IMR-90 (cell line): ENCODE measurements at places on chromosomes 4 and X. TPM values are rescaled to one million over a fixed set of nuclear protein-coding genes. Genes with fewer than 3 reads are reported as not detected.

HMX1 gene
- not detected in 2 replicates for total RNA-seq

GPC4 gene
- 0.54 and 0.56 TPM in 2 replicates for total RNA-seq

TMPRSS11E gene
- not detected in 2 replicates for total RNA-seq

SATL1 gene
- total RNA-seq = not detected in 2 replicates

PAGE4 gene
- total RNA-seq = not detected in 2 replicates

NEUROG2 gene
- total RNA-seq = not detected in 2 replicates

FRMD7 gene
- not detected in 2 replicates for total RNA-seq

C4orf51 gene
- not detected in 2 replicates for total RNA-seq

THAP6 gene
- 7.0 and 12.8 TPM in 2 replicates for total RNA-seq

PNMA5 gene
- not detected in 2 replicates for total RNA-seq

AP1AR gene
- total RNA-seq = 4.7 and 8.3 TPM in 2 replicates

FMR1 gene
- total RNA-seq = 17.6 and 18.6 TPM in 2 replicates

DCAF12L1 gene
- not detected in 2 replicates for total RNA-seq

COL25A1 gene
- total RNA-seq = under 0.01 TPM in 2 replicates

NR0B1 gene
- total RNA-seq = not detected in 2 replicates

SOX3 gene
- total RNA-seq = not detected in 2 replicates

RAB40AL gene
- 0.28 and 0.36 TPM in 2 replicates for total RNA-seq

FOXR2 gene
- total RNA-seq = not detected in 2 replicates

RBMXL3 gene
- not detected in 2 replicates for total RNA-seq

NXF2 gene
- total RNA-seq = not detected in 2 replicates

EFHC2 gene
- 0.18 and 0.28 TPM in 2 replicates for total RNA-seq

AKAP4 gene
- total RNA-seq = not detected in 2 replicates

MAOB gene
- 0.28 and 0.36 TPM in 2 replicates for total RNA-seq

VCX2 gene
- total RNA-seq = not detected in 2 replicates

MAGEC1 gene
- not detected in 2 replicates for total RNA-seq

TREX2 gene
- 0.36 and 0.56 TPM in 2 replicates for total RNA-seq

CXorf65 gene
- total RNA-seq = not detected in 2 replicates

PNMA3 gene
- not detected in 2 replicates for total RNA-seq

LAGE3 gene
- total RNA-seq = 3.6 and 6.4 TPM in 2 replicates

SCRG1 gene
- total RNA-seq = under 0.01 TPM in 2 replicates

TAF7L gene
- total RNA-seq = 0.18 and 0.28 TPM in 2 replicates

GAGE1 gene
- total RNA-seq = not detected in 2 replicates

DCLK2 gene
- total RNA-seq = 10.8 and 11.3 TPM in 2 replicates

PRKG2 gene
- total RNA-seq = 2.0 and 2.2 TPM in 2 replicates

MRPS18C gene
- 8.6 and 23.9 TPM in 2 replicates for total RNA-seq

FBXL5 gene
- 62.6 and 91.9 TPM in 2 replicates for total RNA-seq

MAGEB17 gene
- total RNA-seq = under 0.01 TPM in 2 replicates

CCDC110 gene
- 0.90 and 1.4 TPM in 2 replicates for total RNA-seq

CMC4 gene
- 8.4 and 11.4 TPM in 2 replicates for total RNA-seq
